ENCODE measurements at places on chromosomes 12 and 14.

- DNase-seq = no peak
- no peaks in the 10 kb centered on the region for H3K27me3 ChIP-seq
- no peaks in the 10 kb centered on the region for H3K36me3 ChIP-seq
- H3K4me3 ChIP-seq = no peak overlapping the region
Measured at GRCh38 chr14:60622210-60622916, 26.9 kb downstream of the SIX1 start.

- H3K36me3 ChIP-seq = no peaks in the 10 kb centered on the region
- peaks cover 12% of the 10 kb centered on the region for H3K27me3 ChIP-seq
- no peaks in the 10 kb centered on the region for H3K4me1 ChIP-seq
Measured at GRCh38 chr12:45502481-45503128, 226.9 kb upstream of the ARID2 start.

GRCh38 chr12:457676-458075 lies 2.1 kb upstream of the B4GALNT3 start:
- no peak overlapping the region for H3K27ac ChIP-seq
- no peak for DNase-seq
- no peaks in the 10 kb centered on the region for H3K36me3 ChIP-seq
- no peaks in the 10 kb centered on the region for H3K4me1 ChIP-seq
- no peak overlapping the region for H3K4me3 ChIP-seq

- DNase-seq = no peak
- no peak overlapping the region for H3K27ac ChIP-seq
- H3K36me3 ChIP-seq = no peaks in the 10 kb centered on the region
- H3K4me3 ChIP-seq = no peak overlapping the region
Measured at GRCh38 chr14:97074856-97075255, 277.7 kb downstream of the VRK1 start.

DNA sequence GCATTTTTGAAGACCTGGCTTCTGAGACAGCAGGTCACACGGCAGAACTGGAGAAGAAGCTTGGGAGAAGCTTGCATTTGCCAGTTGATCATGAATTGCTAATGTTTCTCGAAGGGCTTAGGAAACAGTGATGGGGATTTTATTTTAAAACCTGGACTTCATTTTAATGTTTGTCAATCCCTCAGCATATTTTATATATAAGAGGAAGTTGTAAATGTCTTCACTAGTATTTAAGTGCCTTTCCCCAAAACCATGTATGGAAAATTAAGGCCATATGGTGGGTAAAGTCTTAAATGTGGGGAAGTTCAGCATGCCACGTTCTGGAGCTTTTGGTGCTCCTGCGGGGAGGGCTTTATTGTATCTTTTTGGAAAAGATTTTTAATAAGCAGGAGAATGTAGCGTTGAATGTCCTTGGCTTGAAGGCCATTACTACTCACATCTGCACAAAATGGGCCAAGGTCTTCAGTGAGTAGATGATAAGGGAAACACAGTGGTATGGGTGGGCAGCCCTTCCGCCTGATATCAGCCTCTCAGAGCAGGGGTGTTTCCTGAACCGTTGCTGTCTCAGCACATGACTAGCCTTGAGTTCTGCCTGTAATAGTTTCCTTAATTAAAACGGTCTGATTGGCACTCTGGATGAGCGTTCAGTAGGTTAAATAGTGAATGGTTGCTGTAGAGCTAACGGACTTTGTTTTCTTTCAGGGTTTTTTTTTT lies 511.4 kb downstream of the PCNX1 start:
- no peak overlapping the region for H3K4me3 ChIP-seq
- no peak overlapping the region for H3K27ac ChIP-seq
- no peaks in the 10 kb centered on the region for H3K4me1 ChIP-seq
- no peaks in the 10 kb centered on the region for H3K27me3 ChIP-seq
- no peak for DNase-seq

All from Panc1 (cell line).